ENCODE measurements at places on chromosomes 6 and 20.

DNA sequence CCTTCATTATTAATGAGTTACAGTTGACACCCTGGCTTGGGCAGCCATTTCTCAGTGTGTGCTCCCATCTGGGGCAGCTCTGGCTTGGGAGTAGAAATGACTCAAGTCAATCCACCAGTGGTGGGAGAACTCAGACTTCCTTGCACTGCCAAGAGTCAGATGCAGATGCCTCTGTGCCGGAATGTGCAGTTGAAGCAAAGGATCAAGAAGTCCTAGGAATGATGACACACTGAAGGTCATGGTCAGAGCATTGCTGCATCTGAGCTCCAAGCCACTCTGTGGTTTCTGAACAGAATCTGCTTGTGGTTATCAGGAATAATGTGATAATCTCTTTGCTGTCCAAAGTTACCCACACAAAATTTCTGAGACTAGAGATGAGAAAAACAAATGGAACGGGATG lies 19.5 kb upstream of the PAX1 start:
- DNase-seq: no peak

DNA sequence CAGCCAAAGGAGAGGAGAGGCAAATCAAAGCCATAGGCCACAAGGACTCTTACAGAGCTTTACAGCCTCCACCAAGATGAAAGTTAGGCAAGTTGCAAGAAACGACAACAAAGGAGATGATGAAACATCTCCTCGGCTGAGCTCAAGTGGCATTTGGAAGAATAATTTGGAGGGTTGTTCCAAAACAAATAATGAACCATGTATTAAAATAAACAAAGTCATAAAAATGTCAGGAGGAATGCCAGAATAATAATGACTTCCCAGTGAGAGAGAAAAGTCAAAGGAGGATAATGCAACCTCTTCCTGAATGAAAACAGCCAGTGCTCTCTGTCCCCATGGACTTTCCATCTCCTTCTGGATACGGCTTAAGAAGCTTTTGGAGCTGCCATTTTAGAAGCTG lies 371.4 kb upstream of the ID4 start:
- no peak for DNase-seq

- DNase-seq: no peak
Observed at GRCh38 chr6:25682324-25682723, 30.3 kb downstream of the SCGN start.

GRCh38 chr20:46959821-46960220 lies 65.2 kb downstream of the EYA2 start:
- DNase-seq: peak; percentile 14

- no peak for DNase-seq
Observed at GRCh38 chr6:138486249-138487101, 12.8 kb downstream of the NHSL1 start.

GRCh38 chr6:143167224-143167623 lies 106.5 kb downstream of the AIG1 start:
- DNase-seq: no peak

Measured in islet precursor cell (in vitro differentiated cells).